ENCODE measurements at places on chromosomes 16 and 17.
A peak's percentile ranks its signal among the peaks of the same experiment; 100 is the strongest.

GRCh38 chr17:35089586-35090296 lies 26.2 kb upstream of the RFFL start:
- peak; percentile 19 for DNase-seq

GRCh38 chr17:43845766-43846165 lies 1.2 kb upstream of the CD300LG start:
- no peak for DNase-seq

DNA sequence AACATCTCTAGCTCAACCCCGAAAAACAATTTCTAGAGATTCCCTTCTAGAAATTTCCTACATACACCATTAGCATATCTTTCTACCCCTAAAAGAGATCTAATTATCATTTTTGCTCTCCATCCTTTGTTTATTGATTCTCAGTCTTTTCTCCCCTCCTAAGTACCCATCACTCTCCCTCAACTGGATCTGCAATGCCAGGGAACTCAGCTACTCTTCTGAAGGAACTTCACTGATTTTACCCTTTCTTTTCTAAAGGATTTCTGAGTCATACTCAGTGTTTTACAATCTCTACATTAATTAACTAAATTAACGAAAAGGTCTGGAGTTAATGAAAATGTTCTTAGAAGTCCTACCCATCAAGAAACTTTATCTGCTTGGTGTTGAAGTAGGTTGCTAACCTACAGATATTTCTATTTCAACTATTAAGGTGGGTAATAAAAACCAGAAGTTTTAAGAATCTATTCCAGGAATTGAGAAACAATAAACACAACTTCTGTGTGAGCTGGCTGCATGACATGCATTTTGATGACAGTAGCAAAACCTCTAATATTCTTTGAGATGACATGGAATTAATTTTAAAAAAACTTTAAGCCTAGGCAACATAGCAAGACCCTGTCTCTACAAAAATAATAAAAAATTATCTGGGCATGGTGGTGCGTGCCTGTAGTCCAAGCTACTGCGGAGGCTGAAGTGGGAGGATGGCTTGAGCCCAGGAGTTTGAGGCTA lies 13.6 kb downstream of the CREBBP start:
- DNase-seq: no peak

DNA sequence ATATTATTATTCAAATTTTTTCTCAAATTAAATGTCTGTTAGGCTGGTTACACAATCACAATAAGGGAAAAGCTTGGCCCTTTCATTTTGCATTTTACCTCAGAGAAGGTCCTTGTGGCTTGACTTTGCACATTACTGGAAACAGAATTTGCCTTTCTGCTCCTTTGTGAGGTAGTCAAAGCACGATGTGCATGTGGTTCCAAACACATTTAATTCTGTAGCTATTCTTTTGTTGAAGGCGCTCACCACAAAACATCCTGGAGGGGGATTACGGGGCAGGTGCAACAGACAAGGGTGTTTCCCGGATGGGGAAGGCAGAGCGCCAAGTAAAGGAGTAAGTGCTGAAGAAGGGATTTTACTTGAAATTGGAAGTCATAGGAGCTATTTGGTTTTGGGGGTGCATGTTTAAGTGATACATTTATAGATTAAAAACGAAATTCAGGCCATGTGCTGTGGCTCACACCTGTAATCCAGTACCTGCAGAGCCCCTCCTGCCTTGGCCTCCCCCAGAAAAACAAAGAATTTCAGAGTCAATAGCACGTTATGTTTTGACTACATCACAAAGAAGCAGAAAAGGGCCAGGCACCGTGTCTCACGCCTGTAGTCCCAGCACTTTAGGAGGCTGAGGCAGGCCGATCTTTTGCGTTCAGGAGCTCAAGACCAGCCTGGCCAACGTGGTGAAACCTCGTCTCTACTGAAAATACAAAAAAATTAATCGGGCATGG lies 31.2 kb upstream of the TENT4B start:
- DNase-seq: no peak

GRCh38 chr17:5511401-5512225 lies 25.2 kb downstream of the MIS12 start:
- no peak for DNase-seq

DNA sequence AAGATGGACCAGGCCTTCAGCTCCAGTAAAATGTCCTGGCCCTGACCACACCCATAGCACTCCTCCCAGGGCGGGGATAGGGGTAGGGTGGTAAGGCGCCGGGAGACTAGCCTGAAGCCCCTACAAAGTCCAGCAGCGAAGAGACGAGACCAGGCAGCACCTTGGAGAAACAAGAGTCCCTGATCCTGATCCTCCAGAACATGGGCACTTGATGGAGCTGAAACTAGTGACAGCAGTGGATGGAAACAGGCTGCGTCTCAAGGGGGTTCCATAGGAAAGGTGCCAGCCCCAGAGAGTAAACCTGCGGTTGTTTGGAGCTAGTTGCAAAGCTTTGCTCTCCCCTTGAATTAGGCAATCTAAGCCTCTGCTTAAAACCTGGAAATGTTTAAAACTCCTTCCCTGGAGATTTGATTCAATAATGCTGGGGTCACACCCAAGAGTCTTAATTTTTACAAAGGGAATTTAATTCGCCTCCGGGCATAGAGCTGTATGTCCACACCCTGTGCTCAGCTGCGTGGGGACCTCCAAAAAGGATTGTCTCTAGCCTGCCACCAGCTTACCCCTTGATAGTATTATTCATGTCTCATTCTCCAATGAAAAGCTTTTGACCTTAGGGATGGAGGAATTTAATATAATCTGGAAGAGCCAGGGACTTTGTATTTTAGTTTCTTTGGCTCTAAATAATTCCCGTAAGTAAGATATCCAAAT lies 258.6 kb downstream of the PMP22 start:
- no peak for DNase-seq

- no peak for DNase-seq
These were observed 647 bp downstream of the FBXL20 start for GRCh38 chr17:39400547-39401411.

DNA sequence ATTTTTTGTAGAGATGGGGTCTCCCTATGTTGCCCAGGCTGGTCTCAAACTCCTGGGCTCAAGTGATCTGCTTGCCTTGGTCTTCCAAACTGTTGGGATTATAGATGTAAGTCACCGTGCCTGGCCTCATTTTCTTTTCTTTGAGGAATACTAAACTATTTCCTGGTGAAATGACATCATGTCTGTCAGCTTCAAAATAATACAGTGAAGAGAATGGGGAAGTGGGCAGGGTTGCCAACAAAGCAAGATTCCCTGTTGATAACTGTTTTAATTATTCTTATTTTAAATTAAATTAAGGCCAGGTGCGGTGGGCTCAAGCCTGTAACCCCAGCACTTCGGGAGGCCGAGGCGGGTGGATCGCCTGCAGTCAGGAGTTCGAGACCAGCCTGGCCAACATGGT lies 21.1 kb downstream of the PIPOX start:
- DNase-seq: no peak

DNA sequence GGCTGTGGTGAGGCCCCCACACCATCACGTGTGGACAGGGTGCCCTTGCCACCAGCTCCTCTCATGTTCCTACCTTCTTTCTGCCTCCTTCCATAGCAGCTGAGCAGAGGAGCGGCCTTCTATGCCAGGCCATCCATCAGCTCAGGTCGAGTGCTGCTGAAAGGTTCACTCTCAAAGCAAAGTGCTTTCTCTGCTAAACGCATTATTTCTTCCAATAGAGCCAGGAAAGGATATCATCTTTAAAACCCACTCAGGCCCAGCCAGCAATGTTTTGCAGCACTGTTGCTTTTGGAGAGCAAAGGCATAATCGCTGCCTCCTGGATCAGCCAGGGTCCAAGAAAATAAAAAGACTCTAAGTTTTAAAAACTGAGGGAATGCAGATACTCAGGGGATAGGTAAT lies 54.9 kb upstream of the GPRC5B start:
- no peak for DNase-seq

DNA sequence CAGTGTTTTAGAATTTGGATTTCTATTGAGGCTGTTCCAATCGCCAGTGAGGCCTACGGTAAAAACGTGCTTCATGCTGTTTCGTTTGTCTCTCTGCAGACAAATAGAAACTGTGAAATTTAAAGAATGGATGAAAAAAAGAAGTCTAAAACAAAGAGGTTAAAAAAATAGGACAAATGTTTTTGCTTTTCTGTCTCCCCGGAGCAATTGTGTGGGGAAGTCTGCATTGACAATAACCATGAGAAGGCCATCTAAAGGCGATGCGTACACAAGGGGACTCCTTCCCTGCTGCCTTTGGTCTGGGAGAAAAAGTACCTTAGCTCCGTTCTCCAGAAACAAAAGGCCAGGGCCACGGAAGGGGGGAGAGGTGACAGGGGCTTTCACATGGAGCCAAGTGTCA lies 4.6 kb upstream of the ZFHX3 start:
- no peak for DNase-seq

DNA sequence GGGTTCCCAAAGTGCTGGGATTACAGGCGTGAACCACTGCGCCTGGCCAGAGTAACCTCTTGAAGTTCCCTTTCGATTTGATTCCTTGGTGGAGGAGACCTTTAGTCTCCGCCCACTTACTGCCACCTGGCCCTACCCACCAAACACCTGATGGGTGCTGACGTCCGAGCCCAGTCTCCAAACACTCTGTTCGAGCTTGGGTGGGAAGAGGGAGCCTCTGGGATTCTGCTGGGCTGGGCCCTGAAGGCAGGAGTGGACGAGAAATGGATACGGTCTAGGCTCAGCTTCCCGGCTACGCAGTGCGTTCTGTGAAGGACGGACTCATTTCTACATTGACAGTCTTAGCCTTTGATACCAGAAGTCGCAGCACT lies 870 bp upstream of the ITGA3 start:
- no peak for DNase-seq

DNA sequence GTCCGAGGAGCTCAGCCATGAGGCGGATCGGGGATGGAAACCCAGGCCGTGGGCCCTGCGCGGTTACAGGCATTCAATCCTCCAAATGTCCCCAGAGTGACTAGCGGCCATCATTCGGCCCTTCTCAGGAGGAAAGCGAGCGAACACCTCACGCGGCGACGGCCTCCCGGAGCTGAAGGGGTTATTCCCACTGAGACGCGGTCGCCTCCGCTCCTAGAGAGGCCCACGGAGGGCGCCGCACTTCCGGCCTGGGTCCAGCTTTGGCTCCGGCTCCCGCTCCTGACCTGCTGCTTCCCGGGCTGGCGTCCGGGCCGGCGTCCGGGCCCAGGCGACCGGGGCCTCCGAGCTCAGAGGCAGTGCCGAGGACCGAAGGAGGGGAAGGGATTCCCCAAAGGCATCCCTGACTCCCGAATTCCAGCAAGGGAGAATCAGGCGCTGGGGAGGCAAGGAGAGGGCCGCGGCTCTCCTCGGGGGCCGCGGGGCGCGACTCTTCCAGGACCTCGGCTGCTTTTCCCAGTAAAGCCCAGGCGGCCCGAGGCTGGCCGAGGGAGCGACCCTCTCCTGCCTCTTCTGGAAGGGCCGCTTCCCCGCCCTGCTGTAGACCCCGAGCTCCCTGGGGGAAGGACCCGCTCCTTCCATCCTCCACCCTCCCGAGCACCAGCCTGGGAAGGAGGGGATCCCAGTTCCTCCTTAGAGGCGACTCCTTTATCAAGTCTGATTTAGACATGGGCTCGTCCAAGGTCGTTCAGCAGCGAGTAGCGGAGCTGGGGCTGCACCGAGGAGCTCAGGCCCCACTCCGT lies 18.6 kb upstream of the ZNF629 start:
- no peak for DNase-seq

GRCh38 chr17:32124985-32125847 lies 17.1 kb upstream of the RHOT1 start:
- DNase-seq: no peak

DNA sequence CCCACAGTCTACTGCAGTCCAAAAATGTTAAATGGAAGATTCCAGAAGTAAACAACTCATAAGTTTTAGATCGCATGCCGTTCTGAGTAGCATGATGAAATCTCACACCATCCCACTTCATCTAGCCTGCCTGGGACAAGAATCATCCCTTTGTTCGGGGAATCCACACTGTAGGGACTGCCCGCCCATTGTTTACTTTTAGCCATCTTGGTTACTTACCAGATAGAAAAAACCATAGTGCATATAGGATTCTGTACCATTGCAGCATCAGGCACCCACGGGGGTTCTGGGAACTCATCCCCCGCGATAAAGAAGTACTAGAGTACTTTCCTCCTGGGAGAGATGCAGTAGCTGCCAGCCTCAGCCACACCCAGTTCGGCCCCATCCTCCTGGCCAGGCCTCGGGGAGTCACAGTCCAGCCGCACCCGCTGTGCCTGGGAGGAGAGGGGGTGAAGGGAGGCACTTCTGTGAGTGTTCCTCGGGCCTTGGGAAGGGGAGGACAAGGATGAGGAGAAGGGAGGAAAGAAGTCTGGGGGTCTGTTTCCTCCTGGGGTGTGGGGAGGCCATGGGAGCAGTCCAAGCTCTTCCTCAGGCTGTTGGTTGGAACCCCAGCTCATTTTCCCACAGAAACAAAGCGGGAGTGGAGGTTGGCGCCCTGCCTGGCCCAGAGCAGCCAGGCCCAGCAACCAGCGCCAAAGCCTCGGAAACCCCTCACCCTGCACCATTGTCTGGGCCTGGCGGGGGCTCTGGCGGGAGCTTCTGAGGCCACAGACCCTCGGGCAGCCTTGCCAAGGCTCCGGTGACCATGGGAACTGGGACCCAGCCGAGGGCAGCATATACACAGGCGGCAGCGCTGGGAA lies 8.9 kb downstream of the TRIM47 start:
- DNase-seq: no peak

- DNase-seq: no peak
These were observed 18.4 kb upstream of the NFATC3 start for GRCh38 chr16:68066763-68067162.

GRCh38 chr16:89863741-89864526 lies 9.5 kb upstream of the TCF25 start:
- no peak for DNase-seq

DNA sequence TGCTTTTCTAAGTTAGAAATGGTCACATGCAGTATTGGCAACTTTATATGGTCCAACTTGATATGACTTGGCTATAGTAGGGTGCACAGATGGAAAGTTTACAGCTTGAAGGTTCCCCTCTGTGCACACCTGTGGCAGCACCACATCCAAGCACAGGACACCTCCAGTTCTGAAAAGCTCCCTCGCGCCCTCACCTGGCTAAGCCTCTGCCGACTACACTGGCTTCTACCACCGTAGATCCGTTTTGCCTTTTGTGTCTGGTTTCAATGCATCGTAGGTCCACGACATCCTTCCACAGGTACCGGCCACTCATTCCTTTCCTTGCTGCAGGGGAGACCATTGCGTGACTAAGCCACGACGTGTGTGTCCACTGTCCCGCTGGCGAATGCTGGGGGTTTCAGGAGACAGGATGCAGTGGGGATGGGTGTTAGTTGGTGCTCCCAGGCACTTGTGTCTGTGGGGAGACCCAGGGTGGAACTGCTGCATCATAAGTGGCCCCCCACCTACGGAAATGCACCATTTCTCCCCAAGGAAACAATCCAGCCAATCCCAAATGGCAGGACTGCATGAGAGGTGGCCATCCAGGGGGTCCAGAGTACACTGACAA lies 4.9 kb upstream of the RASD1 start:
- DNase-seq: no peak

- DNase-seq: no peak
These were observed 341.3 kb downstream of the BCAS3 start for GRCh38 chr17:61018938-61019337.

GRCh38 chr16:3135126-3135715 lies 392 bp downstream of the ZNF213 start:
- no peak for DNase-seq

GRCh38 chr17:76251478-76252039 lies 11.3 kb upstream of the RNF157 start:
- no peak for DNase-seq
